ENCODE measurements at places on chromosomes 13 and 19.

DNA sequence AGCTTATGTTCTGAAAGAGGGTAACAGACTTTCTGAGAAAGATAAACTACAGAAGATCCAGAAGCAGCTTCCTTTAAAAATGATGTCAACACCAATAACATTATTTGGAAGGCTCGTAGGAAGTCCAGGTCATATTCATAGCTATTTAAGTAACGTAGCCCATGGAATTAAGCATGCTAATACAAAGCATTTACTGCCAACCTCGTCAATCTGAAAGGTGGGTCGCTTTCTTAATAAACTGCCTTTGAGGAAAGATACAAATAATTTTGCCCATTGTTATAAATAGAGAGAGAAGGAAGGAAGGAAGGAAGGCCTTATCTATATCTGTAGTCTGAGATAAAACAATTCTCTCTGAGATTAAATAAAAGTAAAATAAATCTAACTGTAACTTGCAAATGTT lies 80.3 kb downstream of the STARD13 start:
- no peak for DNase-seq

- DNase-seq = no peak
Measured at GRCh38 chr13:19864024-19864745, 736 bp upstream of the ZMYM5 start.

GRCh38 chr19:39864118-39864517 lies 17.9 kb upstream of the FBL start:
- DNase-seq = no peak

GRCh38 chr13:99383511-99383921 lies 76.3 kb upstream of the GPR183 start:
- DNase-seq = no peak

DNA sequence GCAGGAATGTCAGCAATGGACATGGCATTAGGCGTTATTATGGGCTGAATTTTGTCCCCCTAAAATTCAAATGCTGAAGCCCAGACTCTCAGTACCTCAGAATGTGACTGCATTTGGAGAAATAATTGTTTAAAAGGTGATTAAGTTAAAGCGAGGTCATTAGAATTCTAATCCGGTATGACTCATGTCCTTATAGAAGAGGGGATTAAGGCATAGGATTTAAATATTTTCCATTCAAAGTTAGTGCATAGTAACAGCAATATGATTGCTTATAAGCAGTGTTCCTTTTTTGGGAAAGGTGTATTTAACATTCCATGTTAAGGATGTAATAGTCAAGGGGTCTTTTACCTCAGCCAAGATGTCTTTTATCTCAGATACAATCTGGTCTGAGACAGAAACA lies 95.5 kb downstream of the NHLRC3 start:
- DNase-seq = no peak

GRCh38 chr13:75347457-75347856 lies 134.5 kb downstream of the TBC1D4 start:
- DNase-seq = no peak

- DNase-seq = peak; percentile 82
Measured at GRCh38 chr19:49929121-49929610, at the start of the genes ATF5 and NUP62. Gene ATF5 (plus strand): TSS chr19:49929205. CDS start chr19:49930851, 1,646 bp downstream. Gene NUP62 (minus strand): TSS chr19:49929504. CDS start chr19:49909807, 19,697 bp downstream.

- no peak for DNase-seq
Measured at GRCh38 chr19:37975071-37975470, 68.1 kb downstream of the SIPA1L3 start.

DNA sequence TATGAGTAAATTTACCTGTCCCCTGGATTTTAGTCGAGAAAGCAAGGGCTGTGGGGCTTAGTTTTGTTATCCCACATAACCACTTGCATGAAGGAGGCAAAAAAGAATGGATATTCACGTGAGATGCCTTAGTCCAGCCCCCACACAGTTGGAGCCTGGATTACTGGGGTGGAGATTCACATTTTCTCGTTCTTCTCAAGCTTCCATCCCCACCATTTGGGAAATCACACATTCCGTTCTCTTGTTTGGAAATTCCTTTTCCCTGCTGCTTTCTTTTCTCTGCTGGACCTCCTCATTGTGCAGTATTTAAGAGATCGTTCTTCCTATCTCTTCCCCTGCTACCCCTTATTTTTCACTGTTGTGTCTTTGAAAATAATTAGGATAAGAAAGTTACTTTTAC lies 45.1 kb upstream of the FARP1 start:
- DNase-seq = no peak

- DNase-seq = no peak
Measured at GRCh38 chr13:43579321-43579720, 207.5 kb downstream of the ENOX1 start.

DNA sequence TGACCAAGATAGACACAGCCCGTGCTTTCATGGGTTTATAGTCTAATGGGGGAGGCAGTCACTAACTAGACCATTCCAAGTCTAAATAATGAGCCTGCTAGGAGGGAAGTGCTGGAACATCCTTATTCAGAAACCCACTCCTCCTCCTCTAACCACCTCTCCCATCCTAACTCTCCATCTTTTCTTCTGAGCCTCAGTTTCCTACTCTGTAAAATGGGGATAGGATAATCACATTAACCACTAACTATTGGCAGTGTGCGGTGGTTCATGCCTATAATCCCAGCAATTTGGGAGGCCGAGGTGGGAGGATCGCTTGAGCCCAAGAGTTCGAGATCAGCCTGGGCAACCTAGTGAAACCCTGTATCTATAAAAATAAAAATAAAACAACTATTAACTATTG lies 68.7 kb downstream of the MAP4K1 start:
- DNase-seq = no peak

GRCh38 chr13:45068036-45069001 lies 52.0 kb upstream of the GTF2F2 start:
- DNase-seq = no peak

DNA sequence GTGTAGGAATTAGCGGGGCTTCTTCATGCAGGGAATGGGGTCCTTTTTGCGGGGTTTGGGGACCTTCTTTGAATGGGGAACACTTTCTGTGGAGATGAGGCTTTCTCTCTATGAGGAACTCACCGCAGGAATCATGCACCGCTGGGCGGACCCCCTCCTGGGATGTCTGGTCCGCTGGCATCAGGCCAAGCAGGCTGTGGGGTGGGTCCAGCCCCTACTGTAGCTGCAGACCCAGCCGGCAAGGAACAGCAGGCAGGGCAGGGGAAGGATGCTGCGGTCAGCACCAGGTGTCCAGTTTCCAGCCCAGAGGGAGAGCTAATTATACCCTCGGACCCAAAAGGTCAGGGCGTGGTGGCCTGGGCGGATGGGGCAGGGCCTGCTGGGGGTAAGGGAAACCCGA lies 1.8 kb downstream of the MYBPC2 start:
- no peak for DNase-seq

- no peak for DNase-seq
Measured at GRCh38 chr19:16882146-16882545, 6.7 kb upstream of the F2RL3 start.

- no peak for DNase-seq
Measured at GRCh38 chr19:13010038-13010991, 15.0 kb downstream of the NFIX start.

DNA sequence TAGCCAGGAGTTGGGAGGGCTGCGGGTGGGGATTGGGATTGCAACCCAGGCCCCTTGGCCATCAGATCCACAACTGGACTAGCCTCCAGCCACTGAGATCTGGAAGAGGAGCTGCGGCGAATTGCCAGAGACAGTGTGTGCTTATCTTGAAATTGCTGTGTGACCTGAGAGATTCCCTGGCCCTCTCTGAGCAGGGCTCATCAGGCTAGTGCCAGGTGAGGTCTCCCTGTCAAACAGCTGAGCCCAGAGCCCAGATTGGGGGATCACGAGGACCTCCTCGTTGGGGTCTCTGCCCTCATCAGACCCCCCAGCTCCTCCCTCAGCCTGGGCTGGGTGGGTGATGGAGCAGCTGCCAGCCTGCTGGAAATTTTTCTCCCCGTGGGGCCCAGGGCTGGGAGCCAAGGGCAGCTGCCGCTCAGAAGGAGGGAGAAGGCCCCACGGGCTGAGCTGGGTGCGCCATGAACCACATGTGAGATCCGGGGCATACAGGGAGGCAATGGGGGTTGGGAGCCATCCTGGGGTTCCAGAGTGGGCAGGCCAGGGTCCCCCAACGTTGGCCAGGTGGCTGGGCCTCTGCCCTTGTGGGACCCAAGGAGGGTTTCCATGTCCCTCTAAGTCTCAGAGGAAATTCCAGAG lies 7.2 kb downstream of the FUT5 start:
- no peak for DNase-seq

DNA sequence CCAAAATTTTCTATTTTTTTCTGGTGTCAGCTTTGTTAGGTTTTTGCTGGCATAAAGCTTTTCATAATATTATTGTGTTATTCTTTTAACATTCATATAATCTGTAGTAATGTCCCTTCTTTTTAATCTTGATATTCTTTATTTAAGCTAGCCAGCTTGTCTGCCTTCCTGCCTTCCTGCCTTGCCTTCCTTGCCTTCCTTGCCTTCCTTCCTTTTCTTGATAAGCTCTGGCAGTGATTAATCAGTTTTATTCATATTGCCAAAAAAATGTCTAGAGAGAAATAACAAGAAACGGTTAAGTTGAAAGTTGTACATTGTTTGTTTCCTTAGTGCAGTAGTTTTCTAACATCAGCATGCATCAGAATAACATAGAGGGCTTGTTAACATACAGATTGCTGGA lies 257.5 kb downstream of the MAB21L1 start:
- no peak for DNase-seq

DNA sequence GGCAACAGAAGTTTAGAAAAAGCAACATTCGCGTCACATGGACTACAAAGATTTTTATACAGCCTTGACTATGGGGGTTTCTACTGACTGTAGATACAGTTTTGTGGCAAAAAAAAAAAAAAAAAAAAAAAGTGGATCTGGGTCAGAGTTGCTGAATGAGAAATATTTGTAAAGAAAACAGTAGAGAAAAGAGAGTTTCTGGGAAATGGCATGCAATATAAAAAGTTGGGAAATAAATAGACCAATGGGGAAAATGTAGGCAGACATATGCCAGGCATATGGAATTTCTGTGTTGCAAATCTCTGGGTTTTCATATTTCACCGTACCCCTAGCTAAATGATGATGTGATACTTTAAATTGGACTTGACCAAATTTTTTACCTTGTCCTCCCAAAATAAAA lies 315.3 kb downstream of the EFNB2 start:
- no peak for DNase-seq

DNA sequence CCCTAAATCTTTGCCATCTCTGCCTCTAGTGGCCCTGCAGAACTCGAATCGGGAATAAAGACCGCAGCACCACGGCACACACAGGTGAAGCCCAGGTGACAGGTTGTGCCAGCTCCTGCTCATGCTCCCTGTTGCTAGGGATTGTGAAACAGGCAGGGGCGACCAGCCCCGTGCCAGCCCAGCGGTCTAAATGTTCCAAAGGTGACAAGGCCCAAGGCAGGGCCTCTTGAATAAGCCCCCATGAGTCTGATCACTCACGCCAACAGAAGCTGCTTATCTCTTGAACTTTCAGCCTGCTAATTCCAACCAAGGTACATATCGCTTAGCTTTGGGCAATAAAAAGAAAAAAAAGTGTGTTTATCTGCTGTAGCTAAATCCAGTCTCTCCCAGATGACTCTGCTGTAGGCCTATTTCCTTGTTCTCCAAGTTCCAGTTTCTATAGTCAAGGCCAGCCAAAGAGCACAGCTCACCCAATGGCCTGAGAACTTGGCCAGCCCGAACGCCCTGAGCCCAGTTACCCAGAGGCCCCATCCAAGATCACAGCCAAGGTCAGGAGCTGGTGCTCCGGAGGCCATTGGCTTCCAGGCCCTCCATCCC lies 191.1 kb upstream of the GPR12 start:
- no peak for DNase-seq

Data from NCI-H1436 treated with DMSO at 0.1 percent for 48 hours (cell line).